Stimulated activated CD4-positive, alpha-beta T cell treated with anti-CD3 and anti-CD28 coated beads, Interleukin-4, amount 100 ng/mL, for 48 hours (primary cell): ENCODE measurements at places on chromosomes 6 and 20.

- DNase-seq, result no peak
These were observed 121.0 kb downstream of the MRPL14 start for GRCh38 chr6:44006123-44006871.

DNA sequence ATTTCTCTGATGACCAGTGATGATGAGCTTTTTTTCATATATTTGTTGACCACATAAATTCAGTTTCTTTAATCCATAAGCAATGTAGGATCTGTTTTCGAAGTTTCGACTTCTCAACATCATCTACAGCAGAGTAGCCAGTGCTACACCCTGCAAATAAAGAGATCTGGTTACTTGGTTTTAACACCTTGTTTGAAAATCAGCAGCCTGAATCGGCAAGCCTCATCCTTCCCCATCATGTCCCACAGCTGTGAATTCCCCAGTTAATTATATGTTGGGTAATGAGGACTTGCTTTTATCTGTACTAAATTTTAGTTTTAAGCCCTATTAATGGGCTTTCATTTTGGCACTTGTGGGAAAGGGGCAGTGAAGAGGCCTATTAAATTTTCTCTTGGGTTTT is 80.6 kb downstream of the BMP2 start:
- no peak for DNase-seq

DNA sequence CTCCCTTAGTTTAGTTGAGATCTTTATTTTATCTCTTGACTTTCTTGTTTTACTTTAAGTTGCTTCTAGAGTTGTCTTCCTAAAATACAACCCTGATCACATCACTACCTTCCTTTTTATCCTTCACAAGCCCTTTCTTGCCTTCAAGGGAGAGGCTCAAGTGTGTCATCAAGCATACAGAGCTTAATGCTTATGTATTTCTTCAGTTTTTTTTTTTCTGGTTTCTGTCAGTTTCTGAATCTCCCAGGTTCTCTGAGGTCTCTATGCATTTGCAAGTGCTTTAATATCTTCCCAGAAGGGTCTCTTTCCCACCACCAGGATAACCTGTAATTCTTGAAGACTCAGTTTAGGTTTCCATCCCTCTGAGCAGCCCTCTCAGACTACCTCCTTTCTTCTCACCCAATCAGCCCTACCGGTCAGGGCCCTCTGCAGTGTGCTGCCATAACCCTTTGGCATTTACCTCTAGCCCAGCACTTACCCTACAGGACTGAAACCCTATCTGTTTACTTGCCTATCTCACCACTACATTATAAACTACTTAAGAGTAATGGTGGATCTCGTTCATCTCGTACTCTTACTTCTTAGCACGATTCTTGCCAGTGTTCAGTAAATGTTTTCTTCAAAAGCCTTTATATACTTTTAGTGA is 36.9 kb downstream of the EYA4 start:
- no peak for DNase-seq

DNA sequence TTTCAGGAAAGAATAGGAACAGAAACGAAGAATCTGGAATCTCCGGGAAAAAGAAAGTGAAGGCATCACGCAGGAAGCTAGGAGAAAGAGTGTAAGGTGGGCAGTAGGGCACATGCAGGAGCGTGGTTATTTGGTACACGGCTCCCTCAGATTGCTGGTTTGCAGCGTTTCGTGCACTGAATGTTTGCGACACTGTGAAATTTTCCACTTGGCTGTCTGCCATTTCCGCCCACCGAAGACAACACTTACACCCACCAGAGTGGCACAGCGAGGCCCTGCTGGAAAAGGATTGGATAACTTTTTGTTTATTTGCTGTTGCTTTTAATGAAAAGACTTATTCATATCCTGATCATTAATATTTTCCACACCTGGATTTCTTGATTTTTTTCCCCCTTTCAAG is 248.3 kb downstream of the GMPR start:
- no peak for DNase-seq

DNA sequence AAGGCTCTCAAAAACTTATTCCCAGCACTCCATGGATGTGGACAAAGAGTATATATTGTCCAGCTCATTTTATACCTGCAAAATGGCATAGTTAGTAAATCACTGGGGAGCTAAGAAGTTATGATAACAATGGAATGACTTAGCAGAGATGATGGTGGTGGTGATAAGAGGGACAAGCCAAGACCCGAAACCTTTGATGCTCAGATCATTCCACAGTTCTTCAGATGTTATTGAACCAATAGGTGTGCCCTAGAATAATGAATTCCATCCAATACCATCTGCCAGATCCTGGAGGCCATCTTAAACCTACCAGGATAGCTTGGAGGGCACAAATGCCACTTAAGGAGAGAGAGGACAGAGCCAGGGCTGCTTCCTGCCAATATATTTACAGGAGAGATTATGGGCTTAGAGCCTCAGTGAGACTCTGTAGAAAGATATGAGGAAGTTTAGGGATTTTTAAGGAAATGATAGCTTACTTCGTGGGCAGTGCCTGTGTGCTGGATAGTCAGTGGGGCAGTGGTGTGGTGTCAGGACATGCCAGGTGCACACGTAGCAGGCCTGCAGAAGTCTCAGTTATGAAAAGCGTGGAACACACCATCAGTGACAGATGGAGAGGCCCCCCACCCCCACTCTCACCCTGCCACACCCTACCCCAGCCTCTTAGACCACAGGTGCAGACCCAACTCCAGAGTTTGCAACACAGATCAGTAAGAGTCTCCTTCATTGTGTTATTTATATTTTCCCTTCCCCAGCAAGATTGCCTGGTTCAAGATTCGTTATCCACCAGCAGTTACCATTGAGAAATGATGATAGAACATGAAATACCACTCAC is 209.7 kb upstream of the SUPT3H start:
- no peak for DNase-seq

- no peak for DNase-seq
These were observed 19.8 kb upstream of the CDC5L start for GRCh38 chr6:44367681-44368080.

- DNase-seq, result no peak
These were observed 18.6 kb downstream of the KCNK17 start for GRCh38 chr6:39295611-39296011.

DNA sequence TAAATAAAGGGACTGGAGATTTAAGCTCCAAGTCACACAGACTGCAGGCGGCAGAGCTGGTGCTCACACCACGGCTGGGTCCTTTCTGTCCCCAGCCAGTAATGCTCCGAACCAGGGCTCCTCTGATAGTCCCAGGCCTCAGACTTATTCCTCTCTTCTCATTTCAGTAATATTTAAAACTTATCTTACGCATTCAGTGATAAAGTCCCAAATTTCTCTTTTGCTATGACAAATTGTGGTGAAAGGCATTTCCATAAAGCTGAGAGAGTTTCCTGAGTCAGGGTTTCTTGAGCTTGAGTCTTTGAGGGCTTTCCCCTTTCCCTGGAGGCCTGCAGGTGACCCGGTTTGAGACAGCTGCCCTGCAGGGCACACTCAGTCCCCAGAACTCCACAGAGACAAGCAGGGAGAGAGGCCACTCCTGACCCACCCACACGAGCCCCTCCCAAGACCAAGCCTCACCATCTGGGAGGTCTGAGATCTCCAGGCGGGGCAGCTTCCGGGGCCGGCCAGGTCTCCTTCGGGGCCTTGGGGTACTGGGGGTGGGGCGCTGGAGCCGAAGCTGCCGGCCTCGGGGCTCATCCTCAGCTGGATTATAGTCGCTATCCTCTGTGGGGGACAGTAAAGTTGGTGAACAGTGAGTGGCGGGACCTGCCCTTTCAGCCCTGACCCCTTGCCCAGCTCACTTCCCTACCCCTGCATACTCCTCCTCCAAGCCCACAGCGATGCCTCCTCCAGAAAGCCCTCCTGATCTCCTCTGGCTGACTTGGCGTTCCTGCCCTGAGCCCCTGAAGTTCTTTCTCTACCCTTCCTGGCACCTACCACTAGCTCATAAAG is 6.6 kb downstream of the ZNF335 start:
- no peak for DNase-seq

- DNase-seq, result no peak
These were observed 393.8 kb downstream of the SMOC2 start for GRCh38 chr6:168834801-168835200.

DNA sequence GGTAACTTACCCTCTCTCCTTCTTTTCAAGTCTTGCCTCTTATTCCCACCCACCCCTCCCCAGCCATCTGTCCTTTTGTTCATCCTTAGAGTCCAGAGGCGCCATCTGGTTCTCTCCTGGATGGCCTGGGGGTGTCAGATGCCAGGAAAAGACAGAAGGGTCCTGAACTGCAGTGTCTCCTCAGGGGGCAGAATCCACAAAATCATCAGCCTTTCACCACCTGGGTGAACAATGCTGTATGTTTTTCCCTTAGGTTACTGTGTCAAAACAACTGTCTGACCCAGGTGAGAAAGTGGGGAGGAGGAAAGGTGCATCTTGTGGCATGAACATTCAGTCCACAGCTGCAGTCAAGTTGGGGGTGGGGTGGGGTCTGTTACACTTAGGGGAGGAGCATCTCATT is 47.9 kb upstream of the FYN start:
- no peak for DNase-seq

DNA sequence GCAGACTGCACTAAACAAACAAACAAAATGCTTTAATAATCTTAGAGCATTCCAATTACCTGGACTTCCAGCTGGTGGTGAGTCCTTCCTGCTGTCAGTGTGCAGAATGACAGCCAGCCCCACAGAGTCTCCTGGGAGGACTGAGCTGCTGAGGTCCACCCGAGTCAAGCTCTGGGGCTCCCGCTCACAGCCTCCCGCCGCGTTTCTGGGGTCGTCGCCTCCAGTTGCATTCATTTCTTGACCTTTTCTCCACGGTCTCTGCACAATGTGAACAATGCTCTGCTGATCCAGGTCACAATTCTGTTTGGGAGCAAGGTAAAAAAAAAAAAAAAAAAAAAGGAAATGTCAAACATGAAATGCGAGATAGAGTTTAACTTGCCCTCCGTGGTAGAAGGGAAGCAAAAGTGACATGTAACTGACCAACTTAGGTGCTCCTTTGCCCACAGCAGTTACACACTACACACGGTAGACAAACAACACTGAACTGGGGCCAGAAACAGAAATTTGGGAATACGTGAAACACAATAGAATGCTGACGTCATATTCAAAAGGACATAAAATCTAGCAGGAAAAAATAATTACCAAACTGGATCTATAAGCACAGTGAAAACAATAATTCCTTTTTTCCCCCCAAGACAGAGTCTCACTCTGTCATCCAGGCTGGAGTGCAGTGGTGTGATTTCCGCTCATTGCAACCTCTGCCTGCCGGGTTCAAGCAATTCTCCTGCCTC is 464.9 kb downstream of the PRKN start:
- no peak for DNase-seq

GRCh38 chr6:52117352-52117751 is 29.9 kb upstream of the PKHD1 start:
- no peak for DNase-seq

DNA sequence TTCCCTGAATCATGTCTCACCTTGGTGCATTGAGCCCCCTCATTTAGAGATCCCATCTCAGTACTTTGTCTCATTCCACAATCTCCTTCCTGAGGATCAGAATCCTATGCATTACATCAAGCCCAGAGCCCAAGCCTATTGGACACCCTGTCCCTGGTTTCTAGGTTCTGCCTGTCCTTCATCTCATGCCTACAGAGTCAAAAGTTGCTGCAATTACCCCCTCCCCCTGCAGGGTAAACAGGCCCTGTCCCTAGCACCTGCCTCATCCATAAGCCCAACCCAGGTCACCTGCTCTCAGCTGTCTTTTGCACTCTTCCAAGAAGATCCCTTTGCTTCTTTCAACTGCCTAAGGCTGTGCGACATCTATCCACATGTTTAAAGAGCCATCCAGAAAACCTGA is 93.9 kb downstream of the SPTLC3 start:
- no peak for DNase-seq

DNA sequence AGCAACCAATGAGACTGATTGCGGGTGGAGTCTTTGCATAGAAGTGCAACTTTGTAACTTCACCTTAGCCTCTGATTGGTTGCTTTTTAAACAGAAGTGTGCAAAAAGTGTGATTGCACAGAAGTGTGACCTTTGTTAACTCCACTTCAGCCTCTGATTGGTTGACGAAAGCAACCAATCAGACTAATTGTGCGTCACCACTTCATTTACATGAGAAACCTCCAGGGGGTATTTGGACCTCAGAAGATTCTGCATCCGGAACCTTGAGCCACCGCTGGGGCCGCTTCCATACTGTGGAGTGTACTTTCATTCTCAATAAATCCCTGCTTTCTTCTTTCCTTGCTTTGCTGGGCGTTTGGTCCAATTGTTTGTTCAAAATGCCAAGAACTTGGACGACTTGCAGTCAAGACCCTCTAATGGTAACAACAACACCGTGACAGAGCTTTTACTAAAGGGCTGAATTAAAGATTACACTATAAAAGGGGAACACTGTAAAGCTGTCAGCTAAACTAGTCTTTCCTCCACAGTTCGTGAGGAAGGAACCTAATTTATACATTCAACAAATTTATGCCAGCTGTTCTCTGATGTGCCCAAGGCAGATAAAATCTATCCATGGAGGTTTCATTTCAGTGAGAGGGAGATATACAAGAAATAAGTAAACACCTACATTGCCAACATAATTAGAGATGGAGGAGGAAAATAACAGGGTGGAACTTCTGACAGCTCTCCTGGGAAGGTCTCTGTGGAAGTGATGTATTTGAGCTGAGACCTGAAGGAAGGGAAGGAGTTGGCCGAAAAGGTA is 1.4 kb upstream of the HECA start:
- no peak for DNase-seq

GRCh38 chr6:154996841-154997311 is 1.8 kb downstream of the TIAM2 start:
- DNase-seq, result no peak

- no peak for DNase-seq
These were observed 66.0 kb downstream of the CDS2 start for GRCh38 chr20:5192570-5193431.

DNA sequence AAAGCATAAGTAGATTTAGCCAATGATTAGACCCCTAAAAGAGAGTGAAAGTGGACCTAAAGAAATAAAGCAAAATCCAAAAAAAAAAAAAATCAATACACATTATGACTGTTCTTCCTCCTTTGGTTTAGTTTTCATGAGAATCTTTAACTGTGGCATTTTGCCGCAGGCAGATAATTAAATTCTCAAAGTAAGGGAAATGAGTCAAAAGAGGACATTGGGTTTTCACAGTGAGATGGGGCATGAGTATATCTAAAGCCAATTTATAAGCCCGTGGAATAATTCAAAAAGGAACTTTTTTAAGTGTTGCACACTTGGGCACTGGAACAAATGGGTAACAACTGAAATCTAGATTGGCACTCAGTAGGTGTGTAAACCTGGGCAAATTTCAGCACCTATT is 230.3 kb downstream of the PKHD1 start:
- no peak for DNase-seq
